GM23248 (cell line): ENCODE measurements at places on chromosomes 7 and 10. TPM values are rescaled to one million over a fixed set of nuclear protein-coding genes. Genes with fewer than 3 reads are reported as not detected.

Gene LIPN
- polyA plus RNA-seq: not detected in 2 replicates

GRCh38 chr10:34911661-34912205 is 96.6 kb upstream of the PARD3 start:
- DNase-seq: peak; percentile 70

DNA sequence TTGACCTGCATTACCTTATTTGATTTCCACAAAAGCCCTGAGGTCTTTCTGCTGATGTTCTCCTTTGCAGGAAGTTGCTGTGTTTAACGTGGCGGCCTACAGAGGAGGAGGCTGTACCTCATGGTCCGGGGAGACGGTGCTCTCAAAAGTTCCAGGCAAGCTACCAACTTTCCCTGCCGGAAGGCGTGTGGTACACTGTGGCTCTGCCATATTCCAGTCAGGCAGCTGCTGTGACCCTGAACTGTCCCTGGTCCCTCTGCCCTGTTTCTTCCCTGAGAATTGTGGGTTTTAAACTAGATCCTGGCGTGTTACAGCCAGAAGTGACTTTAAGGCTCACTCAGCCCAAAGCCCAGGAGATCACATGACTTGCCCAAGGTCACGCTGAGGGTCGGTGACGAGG is 139.2 kb downstream of the TEX36 start:
- no peak for DNase-seq

Gene DAGLB
- polyA plus RNA-seq: 24.8 and 26.7 TPM in 2 replicates

Gene AFAP1L2
- not detected in 2 replicates for polyA plus RNA-seq

- DNase-seq: no peak
Measured at GRCh38 chr10:5996696-5997095, 19.4 kb upstream of the IL15RA start.

Gene SNCG
- polyA plus RNA-seq: 2.8 and 3.1 TPM in 2 replicates
